ENCODE measurements at places on chromosomes 4 and X.
A peak's percentile ranks its signal among the peaks of the same experiment; 100 is the strongest.

DNA sequence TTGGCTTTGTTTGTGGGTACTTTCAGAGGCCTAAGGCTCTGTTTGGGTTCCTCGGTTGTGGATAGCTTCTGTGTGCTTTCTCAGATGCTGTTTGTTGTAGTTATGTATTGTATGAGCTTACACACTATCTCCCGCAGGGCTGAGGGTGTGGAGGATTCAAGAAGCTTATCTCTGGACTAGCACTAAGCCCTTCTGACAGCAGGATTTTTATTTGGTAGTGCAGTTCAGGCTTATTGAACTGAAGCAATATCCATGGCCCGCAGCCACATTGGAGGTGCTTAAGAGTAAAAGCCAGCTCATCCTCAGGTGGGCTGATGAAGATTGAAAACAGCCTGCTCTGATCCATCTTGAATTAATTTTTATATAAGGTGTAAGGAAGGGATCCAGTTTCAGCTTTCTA is 128.2 kb downstream of the RASGEF1B start:
- DNase-seq, result no peak

GRCh38 chrX:43615660-43616059 is 40.4 kb upstream of the MAOA start:
- DNase-seq, result no peak

- no peak for DNase-seq
These were observed 19.8 kb downstream of the CASK start for GRCh38 chrX:41903544-41903943.

- no peak for DNase-seq
These were observed 150.9 kb downstream of the SLC10A7 start for GRCh38 chr4:146370841-146371240.

DNA sequence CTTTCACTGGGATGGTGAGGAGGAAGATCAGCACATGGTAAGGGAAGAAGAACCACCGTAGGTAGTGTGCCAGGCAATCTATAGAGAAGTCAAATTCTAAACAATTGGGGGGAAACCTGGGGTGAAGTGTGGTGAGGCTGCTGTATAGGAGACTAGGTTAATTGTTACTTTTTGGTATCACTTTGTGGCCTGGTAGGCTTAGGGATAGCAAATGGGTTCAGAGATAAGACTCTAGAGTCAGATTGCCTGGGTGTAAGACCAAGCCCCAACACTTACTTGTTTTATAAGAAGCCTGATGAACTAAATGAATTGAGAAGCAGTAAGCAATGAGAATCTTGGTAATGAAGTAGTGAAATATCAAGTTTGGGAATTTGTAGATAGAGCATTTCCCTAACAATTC is 8.7 kb downstream of the SMAD1 start:
- no peak for DNase-seq

DNA sequence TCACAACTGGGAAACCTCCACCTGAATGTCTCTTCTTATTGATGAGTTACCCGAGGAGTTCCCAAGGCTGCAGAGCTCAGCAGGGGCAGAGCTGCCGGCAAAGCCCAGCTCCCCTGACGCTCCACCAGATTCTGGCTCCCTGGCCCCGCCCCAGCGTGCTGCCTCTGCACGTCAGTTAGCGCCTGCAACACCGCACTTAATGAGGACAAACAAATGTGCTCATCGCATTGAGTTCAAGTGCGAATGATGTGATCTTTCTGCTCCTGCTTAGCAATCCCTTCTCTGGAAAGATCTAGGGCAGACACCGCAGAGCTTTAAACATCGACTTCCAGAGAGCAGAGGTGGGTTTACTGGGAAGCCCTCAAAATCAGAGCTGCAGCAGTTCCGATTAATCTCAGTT is 55.5 kb upstream of the FBXW7 start:
- peak; percentile 30 for DNase-seq

GRCh38 chr4:173998471-173999144 is 284.9 kb downstream of the FBXO8 start:
- DNase-seq, result no peak

GRCh38 chr4:67871867-67872266 is 11.9 kb downstream of the TMPRSS11D start:
- DNase-seq, result peak; percentile 28

DNA sequence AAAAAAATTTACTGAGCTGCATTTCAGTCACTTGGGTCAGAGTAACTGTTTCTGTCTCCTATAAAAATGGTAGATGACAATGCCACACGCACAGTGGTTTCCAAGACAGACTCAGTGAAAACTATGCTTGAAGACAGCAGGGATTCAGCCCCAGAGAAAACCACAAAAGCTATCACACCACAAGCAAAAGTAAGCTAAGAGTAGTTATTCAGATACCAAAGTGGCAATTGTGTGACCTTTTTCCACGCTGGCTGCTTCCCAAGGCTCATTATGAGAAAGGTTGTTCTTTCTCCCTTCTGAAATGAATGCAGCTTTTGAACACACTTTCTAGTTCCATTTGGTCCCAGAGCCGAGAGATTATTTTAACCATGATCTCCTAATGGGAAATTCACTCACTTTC is 46.4 kb upstream of the GPM6B start:
- DNase-seq, result no peak

DNA sequence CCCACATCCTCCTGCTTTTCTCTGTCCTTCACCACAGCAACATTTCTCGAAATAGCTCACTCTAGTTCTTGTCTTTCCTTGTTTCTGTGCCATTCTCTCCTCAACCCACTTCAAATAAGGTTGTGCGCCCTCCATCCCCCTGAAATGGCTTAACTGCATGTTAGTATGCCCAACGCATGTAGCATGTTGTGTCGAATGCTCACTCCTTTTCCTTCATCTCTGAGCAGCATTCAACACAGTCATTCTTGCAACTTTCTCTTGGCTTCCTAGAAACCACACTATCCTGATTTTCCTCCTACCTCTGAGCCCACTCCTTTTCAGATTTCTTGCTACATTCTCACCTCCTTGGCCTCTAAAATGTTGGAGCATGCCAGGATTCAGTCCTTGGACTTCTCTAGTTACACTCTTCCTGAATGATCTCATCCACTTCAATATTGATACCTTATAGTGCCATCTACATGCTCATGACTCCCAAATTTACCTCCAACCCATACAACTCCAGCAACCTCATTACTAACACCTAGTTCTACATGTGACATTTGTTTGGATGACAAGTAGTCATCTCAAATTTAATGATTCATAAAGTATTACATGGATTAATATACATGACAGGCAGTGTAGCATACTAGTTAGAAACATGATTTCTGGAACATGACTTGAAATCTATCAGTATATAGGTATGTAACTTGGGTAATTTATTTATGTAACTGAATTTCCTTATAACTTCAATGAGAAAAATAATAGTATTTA is 22.3 kb downstream of the RBMX start:
- DNase-seq, result no peak

DNA sequence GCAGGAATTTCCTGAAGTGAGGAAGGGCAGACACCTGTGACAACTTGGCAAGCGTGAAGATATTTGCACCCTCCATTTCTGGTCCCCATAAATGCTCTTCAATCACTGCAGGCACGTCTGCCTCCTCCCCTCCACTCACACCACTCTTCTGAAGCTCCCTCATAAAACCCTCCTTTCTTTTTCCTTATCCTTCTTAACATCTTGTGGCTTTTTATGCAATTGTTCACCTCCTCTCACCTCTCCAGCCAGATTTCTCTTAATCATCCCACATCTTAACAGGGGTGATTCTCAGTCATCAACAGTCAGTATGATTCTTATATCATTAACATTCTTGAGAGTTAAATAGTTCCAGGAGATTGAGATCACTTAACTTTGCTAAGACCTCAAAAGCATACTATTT is 277.4 kb downstream of the SPRY1 start:
- DNase-seq, result no peak

- no peak for DNase-seq
These were observed 33.4 kb downstream of the RUFY3 start for GRCh38 chr4:70754990-70755688.

- DNase-seq, result no peak
These were observed 64.1 kb upstream of the UXT start for GRCh38 chrX:47723083-47723482.

DNA sequence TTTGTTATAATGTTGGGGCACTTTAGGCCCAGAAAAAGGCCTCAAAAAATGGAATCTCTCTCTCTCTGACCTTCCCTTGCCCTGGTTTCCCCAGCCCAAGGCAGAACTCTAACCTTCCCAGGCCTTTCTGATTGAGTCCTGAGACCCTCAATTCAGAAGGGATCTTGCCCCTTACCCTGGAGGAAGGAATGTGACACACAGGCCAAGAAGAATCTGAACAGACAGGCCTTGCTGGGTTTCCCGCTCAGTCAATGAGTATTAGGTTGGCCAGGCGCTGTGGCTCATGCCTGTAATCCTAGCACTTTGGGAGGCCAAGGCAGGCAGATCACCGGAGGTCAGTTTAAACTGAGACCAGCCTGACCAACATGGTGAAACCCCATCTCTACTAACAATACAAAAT is 27.6 kb downstream of the ELOVL6 start:
- no peak for DNase-seq

GRCh38 chr4:114399105-114399504 is 199.5 kb upstream of the UGT8 start:
- no peak for DNase-seq

- DNase-seq, result no peak
These were observed 2.9 kb upstream of the KCND1 start for GRCh38 chrX:48974574-48974973.

DNA sequence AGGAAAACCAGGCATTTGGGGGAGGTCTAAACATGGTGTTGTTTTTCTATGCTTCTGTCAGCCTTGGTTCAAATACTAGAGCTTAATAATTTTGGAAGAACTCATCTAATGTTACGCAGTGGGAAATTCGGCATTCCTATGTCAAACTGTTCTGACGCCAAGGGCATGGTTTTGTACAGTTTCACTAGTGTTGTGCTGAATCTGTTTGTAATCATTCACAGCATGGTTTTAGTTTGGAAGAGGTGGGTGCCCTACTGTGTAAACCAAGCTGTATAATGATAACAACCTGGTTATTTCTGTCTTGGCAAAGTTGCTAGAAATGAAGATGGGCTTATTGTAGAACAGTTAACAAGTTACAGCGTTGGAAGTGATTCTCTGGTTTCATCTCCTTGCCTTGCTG is 5.2 kb downstream of the DDX3X start:
- DNase-seq, result no peak

GRCh38 chr4:76377481-76377901 is 43.5 kb downstream of the CCDC158 start:
- DNase-seq, result no peak

All from NCI-H526 treated with DMSO at 0.1 percent for 48 hours (cell line).